HT-29 (cell line): ENCODE measurements at places on chromosomes 12 and 14.

DNA sequence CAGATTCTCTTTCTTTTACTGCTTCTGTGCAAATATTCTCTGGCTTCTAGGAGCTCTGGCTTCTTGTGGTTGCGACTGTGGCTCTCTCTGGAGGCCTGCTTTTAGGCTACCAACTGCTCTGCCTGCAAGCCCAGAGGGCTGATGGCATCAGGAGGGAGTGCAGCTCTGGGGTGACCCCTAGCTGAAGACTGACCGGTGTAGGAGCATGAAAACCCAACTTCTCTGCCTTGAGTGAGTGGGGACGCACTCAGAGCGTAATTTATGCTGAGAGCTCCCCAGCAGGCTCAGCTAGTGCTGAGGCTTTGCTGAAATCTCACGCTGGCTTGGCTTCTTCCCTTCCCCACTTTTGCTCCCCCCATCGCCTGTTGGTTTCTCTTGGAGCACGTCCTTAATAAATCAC lies 29.9 kb upstream of the RBM19 start:
- DNase-seq = peak; percentile 13

DNA sequence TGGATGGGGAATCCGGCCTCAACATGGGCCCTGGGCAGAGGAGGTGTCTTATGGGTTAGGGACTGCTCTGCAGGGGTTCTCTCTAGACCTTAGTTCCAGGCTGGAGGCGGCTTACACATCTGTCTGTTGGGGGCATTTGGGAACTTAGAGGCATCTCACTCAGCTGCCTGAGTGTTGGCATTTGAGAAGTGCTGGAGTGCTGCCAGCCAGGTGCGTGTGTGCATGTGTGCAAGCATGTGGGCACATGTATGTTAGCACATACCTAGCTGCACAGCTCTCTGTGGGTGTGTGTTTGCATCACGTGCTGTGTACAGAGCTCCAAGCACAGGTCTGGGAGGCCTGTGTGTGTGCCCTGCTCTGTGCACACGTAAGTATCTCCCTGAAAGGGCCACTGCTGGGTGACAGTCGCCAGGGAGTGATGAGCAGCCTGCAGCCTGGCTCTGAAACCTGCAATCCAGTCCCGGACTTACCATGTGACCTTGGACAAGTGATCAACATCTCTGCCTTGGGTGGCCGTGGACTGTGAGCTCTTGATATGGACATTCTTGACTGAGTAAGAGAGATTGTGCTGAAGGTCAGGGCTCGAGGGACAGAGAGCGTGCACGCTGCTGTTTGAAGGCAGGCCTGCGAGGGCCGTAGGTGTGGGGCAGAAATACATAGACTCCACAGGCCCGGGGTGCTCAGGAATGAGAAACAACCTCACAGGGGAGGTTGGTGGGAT lies 5.2 kb downstream of the LRTM2 start:
- DNase-seq = no peak

DNA sequence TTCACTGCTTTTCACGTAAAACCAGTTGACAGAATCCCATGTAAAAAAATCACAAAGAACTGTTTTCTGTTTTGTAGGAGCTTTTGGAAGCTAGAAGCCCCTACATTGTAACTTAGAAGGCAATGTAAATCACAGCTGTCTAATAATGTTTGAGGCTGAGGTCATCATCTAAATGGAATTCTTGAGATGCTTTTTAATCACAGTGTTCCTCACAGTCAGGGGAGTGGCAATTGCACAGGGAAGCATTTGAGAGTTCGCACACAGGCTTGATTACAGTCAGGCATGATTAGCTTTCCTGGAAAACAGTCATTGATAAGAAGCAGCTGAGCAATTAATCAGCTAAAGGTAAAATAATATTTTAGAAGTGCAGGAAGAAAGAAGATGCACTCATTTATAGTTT lies 2.9 kb downstream of the SLC17A8 start:
- no peak for DNase-seq

DNA sequence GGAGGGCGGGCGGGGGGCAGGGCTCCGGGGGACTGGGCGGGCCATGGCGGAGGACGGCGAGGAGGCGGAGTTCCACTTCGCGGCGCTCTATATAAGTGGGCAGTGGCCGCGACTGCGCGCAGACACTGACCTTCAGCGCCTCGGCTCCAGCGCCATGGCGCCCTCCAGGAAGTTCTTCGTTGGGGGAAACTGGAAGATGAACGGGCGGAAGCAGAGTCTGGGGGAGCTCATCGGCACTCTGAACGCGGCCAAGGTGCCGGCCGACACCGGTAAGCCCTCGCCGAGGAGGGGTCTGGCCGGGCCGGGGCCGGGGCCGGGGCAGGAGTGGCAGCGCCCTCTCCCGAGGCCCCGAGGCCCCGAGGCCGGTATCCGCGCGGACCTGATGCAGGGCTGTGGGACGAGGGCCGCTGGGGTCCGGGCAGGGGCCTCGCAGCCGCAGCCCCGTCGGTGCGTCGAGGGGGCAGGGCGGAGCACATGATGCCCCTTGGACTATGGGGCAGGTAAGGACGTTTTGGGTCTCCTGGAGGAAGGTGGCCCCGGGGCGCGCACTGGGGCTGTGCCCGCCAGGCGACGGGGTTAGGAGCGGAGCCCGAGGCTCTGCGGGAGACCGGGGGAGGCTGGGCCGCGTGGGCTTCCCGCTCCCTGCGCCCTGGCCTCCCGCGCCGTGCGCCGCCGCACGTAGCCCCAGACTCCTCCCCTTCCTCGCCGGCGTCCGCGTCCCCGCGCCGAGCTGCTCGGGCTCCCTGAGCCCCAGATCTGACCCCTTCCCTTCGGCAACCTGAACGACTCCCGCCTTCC lies at the start of gene TPI1:
TSS of gene TPI1 (plus strand) at position 119 of the 798 bp plus-strand sequence. CDS start at position 155, 36 bp downstream.
- peak; percentile 77 for DNase-seq

DNA sequence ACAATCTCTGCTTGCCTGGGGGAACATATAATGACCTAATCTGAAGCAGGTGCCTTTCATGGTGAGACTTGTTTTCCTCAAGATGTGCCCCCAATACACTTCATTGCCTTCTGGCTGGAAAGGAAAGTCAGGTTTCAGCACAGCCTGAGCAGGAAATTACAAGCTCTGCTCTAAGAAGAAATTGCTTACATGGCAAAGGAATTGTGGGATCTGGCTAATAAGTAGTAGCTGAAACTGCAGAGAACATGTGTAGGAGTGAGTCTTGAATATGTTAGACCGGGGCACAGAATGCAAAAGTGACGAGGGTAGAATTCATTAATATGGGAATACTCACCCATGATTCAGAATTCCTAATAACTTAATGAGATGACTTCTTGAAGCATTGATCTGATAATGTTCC lies 6.3 kb upstream of the CFAP54 start:
- no peak for DNase-seq

DNA sequence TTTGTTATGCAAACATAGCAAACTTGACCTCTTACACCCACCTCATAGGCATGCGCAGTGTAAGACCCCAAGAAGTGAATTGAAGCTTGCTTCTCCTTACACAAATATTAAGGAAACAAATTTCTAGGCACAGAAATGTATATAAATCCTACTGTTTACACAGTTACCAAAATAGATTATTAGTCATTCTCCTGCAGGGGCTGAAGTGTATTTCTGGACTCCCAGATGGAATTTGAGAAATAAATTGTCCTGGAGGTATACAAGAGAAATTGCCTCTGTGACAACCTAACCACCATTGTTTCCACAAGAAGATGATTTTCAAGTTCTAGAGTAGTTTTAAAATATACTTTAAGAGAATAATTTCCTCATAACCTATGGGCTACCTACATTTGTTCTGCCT lies 656.0 kb upstream of the MDGA2 start:
- no peak for DNase-seq
